ENCODE measurements at places on chromosomes 2 and 18.

GRCh38 chr2:120770176-120770575 lies 34.5 kb downstream of the GLI2 start:
- no peak for DNase-seq

- DNase-seq: no peak
These were observed 15.9 kb upstream of the NMUR1 start for GRCh38 chr2:231546014-231546715.

DNA sequence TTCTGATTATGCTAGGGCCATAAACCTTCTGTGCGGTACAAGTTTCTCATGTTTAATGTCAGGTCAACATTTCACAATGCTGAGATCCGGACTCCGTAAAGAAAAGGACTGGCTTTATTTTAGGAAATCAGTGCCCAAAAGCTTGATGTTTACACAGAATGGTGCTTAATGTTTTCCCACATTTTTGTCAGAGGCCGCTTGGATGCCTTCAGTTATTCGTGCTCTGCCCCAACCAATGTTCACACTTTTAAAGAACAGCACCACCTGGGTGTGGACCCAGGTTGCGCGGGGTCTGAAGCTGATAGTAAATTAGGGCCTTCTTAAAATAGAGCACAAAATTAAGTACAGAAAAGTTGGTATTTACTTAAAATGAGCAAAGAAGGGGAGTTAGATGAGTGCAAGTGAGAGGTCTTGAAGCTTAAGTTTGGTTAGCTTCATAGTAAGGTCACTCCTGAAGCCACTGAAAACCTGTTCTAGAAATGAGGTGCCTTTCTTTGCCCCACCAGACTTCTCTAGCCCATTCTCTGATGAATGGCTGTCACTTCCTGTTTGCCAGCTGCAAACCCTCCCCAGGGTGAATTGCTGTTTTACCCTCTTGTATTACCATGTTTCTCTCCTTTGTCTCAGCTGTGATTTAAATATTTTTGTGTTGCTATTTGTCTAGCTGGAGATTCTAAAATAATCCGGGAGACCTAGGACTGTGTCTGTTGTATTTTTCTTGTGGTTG lies 20.5 kb downstream of the SLC3A1 start:
- no peak for DNase-seq

- no peak for DNase-seq
These were observed 219.7 kb upstream of the HS6ST1 start for GRCh38 chr2:128538396-128538795.

GRCh38 chr2:189233527-189233926 lies 54.0 kb upstream of the COL5A2 start:
- DNase-seq: no peak

DNA sequence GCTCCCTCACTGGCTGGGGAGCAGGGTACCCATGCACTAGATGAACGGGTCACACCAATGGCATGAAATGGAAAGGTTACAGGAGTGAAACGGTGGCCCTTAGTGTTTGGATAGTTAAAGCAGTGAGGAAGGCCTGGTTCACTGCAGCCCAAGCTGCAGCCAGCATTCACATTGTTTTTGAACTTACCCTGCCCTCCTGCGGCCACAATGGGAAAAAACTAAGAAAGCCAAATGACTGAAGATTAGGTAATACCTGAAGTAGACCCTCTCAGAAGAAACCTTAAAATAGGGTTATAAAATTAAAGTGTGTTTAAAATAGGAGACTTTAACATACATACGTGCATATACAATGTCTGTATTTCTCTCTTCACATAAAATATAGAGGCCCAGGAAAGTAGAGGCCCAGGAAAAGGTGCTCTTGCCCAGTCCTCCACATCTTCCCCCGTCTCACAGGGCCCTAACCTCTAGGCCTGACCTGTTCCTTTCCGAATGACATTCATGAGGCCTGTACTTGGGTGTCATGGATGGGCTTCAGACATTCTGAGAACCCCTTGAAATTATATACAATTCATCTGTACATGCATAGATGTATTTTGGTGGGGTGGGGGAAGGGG lies 33.3 kb downstream of the DOK1 start:
- peak; percentile 4 for DNase-seq

GRCh38 chr18:2412281-2412680 lies 159.0 kb downstream of the METTL4 start:
- no peak for DNase-seq

GRCh38 chr2:20291106-20291564 lies 59.5 kb downstream of the PUM2 start:
- DNase-seq: peak; percentile 54

DNA sequence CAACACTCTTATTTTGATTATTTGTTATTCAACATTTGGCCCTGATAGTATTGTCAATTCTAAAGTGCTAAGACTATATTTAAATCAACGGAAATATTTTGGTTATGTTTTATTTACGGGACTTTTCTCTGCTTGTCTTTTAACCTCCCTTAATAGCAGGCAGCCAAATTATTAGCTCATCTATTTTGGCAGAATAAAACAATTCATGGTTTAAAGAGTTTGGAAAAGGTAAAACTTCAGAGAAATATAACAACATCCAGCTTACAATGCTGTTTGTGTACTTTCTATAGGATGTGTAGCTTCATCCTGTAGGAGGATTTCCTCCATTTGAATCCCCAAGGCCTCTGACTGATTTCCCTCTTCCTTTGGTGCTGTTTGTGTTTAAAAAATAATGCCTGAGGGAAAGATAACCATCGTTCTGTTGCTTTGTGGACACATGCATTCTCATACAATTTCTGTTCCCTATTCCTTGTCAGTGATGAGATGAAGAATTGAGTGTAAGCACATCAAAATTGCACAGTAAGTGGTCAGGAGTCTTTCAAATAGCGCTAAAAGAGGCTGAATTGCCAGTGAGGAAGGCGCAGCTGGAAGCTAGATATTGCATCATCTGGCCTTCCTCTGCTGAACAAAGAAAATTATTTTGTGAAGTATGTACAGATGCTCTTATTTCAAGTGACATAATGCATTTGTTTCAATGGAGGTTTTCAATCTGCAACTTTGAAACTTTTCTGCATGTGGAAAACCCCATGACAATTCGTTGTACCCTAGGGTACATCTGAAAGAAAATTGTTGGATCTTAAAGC lies 80.3 kb downstream of the CD28 start:
- no peak for DNase-seq

- no peak for DNase-seq
These were observed 866.6 kb downstream of the CPS1 start for GRCh38 chr2:211423018-211423417.

DNA sequence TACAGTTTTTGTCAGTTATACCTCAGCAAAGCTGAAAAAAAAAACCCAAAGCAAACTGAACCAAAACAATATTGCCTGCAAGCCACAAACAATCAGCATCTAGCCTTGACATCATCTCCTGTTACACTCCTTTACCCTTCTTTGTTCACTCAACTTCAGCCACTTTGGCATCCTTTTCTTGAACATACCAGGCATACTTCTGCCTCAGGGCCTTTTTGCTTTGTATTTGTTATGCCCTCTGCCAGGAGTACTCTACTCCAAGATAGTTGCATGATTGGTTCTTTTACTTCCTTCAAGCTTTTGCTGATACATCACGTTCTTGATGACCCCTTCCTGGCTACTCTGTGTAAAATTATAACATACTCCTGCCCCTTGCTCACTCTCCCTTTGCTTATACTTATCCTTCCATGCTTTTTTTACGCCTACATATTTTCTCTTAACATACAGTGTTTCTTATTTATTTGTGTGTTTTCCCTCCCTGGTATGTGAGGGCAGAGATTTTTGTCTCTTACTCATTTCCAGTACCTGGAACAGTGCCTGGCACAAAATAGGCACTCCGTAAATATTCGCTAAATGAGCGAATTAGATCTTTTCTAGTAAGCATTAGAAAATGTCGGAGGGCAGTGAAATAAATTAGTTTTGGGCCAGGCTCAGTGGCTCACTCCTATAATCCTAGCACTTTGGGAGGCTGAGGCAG lies 12.7 kb downstream of the ABI2 start:
- DNase-seq: no peak

GRCh38 chr2:152385650-152386049 lies 50.7 kb downstream of the FMNL2 start:
- DNase-seq: no peak

GRCh38 chr2:48651158-48651790 lies 33.6 kb downstream of the GTF2A1L start:
- DNase-seq: no peak

GRCh38 chr2:236160366-236161081 lies 7.7 kb downstream of the GBX2 start:
- DNase-seq: no peak

All from hypothalamus (tissue), 51 donors.